Endothelial cell of coronary artery (primary cell): ENCODE measurements at places on chromosomes 1 and 21. TPM values are rescaled to one million over a fixed set of nuclear protein-coding genes. Genes with fewer than 3 reads are reported as not detected.

The SLC66A1 gene
- 12.0 and 14.0 TPM in 2 replicates for total RNA-seq

The SPRR2A gene
- not detected in 2 replicates for total RNA-seq

The ARHGEF16 gene
- total RNA-seq: 0.09 and 0.19 TPM in 2 replicates

The AADACL3 gene
- total RNA-seq: not detected in 2 replicates

The DNAH14 gene
- total RNA-seq: 0.94 and 2.2 TPM in 2 replicates

The C1orf185 gene
- not detected in 2 replicates for total RNA-seq

The OLFML3 gene
- total RNA-seq: 0.28 and 0.45 TPM in 2 replicates

The AK5 gene
- 7.4 and 10.6 TPM in 2 replicates for total RNA-seq

The SPRR1A gene
- total RNA-seq: not detected in 2 replicates

The RGS16 gene
- under 0.01 TPM in 2 replicates for total RNA-seq

The OVAAL gene
- 0.09 TPM in 1 of 2 replicates, not detected in the other for total RNA-seq

The NBPF9 gene
- total RNA-seq: 10.1 and 13.2 TPM in 2 replicates
